ENCODE measurements at places on chromosomes 5 and 9.

- DNase-seq: no peak
Observed at GRCh38 chr9:36100532-36100931, 36.0 kb upstream of the GLIPR2 start.

DNA sequence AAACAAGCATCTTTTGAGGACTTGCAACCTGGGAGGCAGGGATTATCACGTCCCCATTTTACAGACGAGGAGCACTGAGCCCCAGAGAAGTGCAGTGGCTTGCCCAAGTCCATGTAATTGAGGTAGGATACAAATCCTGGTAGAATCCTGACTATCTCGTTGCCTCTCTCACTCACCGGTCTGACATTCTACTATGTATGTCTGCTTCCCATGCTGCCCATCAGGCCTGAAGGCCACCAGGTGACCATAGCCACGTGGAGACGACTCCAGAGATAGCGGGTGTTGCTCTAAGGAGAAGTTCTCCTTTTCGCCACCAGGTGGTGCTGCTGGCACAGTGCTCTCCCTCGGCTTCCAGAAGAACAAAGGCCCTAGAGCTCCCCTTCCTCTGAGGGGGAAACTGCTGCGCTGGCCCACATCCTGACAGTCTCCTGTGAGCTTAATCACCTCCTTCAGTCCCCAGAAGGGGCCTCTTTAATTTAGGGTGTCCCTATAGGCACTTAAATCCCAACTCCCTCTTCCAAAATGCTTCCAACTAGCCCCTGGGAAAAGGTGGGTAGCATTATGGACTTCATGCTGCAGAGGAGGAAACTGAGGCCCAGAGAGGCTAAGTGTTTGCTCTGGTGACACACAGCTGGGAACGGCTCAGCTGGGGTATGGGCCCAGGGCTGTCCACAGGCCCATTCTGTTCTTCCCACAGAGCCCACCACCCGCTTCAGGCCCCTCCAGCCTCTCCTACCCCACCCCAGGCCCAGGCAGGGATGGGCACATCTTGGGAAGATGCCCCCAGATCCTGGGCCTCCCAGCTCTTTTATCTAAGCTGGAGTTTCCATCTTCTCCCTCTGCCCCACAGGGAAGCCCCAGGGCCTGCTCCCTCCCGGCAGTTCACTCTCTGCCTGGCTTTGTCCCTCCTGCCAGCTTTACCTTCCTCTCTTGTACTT lies 6.4 kb downstream of the SLC34A1 start:
- peak; percentile 92 for DNase-seq

DNA sequence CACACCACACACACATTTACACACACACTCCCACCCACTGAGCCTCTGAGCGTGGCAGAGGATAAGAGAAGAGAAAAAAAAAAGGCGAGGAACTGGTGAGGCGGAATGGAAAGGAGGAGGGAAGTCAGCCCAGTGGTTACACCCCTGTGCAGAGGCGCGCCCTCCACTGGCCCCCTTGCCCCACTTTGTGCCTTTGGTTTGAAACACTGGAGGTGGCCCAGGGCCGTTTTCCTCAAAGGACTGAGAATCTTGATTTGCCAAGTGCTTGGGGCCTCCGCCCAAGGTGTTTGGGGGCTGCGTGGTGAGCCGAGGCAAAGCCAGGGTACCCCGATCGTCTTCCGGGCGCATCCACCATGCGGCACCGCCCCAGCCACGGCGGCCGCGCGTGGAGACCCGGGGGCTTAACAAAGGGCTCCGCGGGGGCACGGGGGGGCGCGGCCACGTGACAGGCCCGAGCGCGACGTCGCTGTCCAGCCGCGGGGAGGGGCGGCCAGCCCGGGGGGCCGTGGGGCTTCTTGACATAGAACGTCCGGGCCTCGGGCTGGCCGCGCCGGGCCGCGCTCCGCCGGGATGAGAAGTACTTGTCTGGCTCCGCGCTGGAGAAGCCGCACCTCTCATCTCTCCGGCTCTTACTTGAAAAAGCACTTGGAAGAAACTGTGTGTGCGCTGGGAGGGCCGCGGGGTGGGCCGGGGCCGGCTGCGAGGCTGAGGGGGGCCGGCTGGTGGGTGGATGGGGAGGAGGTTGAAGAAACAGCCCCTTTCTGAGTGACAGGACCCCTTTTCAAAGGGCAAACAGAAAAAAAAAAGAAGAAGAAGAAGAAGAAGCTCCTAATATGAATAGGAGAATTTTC lies 21.0 kb downstream of the NR2F1 start:
- DNase-seq: no peak

- DNase-seq: no peak
Observed at GRCh38 chr9:90841213-90841612, 39.6 kb downstream of the SYK start.

DNA sequence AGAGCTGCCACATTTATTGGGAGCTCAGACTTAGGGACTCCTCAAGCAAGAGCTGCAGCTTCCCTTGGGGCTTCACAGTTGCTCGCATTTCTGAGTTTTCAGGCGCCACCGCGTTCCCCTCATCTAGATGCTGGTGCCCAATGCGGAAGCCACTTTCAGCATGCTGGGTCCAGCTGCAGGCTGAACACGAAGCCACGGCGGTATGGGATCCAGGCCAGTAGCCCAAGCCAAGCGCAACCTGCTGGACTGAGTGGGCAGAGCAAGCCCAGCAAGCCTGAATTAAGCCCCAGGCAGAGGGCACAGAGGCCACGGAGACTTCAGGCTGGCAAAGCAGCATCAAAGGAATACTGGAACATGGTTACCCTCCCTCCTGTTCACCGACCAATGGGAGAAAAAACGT lies 391.5 kb downstream of the HTR1A start:
- DNase-seq: no peak

DNA sequence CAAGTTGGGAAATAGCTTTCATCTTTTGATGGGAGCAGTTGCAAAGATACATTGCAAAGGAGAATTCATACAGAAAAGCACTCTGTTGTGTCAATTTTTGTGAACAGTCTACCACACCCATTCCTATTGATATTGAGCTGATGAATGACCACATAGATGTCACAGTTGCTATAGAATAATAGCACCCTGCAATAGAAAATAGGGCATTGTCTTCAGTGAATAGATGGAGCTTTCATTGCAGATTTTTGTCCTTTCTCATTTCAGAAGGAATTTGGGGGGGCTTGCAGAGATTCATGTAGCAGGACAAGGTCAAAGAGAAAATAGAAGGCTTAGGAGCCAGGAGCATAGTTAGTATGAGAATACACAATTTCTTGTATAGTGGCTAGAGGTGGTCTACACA lies 237.9 kb downstream of the TMEM38B start:
- DNase-seq: no peak

- no peak for DNase-seq
Observed at GRCh38 chr5:2718115-2718514, 33.4 kb downstream of the IRX2 start.

DNA sequence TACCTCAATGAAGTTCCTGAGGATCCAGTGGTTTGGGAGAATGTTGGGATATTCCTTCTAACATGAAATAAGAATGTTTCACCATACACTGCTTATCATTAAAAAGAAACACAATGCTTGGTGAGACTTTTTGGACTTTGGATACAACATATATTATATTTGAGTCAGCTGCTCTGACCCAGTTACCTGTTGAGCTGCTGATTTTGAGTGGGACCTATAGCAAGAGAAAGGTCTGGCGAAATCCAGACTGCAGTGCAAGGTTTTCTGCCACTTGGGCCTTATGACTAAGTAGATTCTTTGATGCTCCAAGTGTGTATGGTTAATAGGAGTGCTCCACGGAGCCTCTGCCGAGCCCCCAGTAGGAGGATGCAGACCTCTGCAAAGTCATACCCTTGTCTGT lies 10.0 kb upstream of the RALGPS1 start:
- no peak for DNase-seq

DNA sequence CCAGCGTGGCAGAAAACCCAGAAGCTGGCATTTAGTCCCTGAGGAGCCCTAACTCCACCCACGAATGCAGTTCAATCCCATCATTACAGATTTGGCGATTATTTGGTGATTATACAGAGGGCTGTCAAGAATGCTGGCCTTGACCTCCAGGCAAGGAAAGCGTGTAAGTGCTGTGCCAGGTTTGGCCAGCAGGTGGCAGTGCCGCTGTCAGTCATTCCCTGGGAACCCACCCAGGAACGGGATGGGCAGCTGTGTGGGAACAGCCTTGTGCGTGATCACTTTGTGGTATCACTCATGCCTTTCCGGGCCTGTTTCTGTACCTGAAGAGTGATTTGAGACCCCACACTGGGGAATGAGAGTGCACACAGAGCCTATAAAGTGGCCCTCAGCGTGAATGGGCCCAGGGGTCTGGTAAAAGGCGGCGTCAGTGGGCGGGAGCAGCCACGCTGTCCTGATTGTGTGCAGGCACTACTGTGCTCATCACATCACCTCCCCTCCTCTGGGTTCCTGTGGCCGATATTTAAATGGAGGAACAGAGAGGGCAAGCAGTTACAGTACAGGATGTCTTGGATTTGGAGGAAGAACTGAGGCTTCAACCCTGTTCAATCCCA lies 215.6 kb downstream of the ROR2 start:
- peak; percentile 84 for DNase-seq

DNA sequence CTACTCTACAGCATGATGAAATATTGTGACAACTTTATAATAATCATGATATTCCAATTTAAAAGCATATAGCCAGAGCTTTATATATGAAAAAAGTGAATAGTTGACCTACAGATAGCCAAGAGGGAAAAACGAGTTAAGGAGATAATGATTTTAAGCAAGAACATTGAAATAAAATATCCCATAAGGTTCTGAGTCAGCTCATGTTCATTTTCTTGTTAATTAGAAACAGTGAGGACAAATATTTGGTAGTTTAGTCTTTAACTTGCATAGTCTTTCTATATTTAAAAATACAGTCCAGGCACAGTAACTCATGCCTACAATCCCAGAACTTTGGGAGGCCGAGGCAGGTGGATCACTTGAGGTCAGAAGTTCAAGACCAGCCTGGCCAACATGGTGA lies 55.8 kb upstream of the CDH6 start:
- no peak for DNase-seq

DNA sequence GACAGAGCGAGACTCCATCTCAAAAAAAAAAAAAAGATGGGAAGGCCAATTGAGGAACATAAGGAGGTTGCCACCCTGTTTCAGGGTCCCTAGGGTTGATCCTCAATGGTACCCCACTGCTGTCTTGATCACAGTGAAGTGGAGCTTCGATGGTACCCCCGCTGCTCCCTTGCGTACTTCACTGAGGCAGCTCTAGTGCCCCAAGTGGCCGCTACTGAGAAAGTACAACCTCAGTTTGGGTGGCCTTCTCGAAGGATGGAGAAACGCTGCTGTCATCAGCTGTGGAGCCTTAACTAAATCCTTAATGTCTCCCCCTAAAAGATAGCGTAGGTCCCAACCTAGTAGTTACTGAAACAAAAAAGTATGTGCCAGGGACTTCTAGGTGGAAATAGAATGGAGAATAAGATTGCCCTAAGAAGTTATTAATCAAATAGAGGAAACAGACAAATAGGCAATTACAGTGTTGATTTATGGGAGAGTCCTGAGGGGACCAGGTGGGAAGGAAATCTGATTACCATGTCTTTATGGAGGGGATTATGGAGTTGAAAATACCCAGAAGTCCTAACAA lies 6.3 kb downstream of the TESK1 start:
- DNase-seq: no peak

- no peak for DNase-seq
Observed at GRCh38 chr9:4097515-4097914, 202.4 kb downstream of the GLIS3 start.

DNA sequence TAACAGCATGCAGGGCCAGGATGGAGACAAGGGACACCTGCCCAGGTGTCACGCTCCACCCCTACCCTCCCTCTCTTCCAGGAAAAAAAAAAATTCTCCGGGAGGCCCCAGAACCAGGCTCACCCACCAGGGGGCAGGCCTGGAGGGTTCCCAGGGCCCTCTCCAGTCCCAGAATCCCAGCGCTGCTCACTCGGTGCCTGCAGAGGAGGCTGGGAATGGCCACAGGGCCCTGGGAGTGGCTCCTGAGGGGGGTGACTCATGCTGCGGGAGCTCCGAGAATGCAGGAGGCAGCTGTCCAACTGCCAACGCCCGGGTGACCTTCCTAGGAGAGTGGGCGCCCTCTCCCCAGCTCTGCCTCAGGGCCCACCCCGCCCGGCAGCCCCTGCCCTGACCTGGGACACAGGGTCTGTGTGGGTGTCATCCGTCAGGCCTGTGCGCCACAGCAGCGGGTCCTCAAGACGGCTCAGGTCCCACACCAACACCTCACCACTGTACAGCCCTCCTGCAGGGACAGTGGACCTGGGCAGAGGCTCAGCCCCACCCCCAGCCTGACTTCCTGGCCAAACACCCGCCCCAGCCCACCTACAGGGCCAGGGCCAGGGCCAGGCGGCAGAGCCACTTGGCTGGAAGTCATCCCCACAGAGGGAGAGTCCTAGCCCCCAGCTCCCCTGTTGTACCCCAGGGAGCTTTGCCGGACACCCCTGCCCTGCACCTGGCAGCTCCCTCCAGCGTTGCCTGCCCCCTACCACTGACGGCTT lies 21.2 kb downstream of the DYNC2I2 start:
- peak; percentile 28 for DNase-seq

DNA sequence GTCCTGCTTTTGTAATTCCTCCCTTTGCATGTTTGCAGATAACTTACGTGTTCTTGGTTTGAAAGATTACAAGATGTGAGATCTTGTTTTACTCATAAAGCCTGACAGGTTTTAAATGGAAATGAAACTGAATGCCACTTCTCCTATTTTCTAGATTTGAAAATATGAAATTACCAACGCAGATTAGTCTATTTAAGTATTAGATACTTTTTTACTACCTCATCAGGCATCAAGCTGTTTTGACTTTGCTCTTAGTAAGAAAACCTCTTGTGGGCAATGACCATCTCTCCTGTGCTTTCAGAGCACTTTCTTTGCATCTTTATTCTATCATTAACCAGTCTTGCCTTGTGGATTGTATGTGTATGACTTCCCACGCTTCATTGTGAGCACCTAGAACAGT lies 3.5 kb downstream of the DMXL1 start:
- peak; percentile 35 for DNase-seq

DNA sequence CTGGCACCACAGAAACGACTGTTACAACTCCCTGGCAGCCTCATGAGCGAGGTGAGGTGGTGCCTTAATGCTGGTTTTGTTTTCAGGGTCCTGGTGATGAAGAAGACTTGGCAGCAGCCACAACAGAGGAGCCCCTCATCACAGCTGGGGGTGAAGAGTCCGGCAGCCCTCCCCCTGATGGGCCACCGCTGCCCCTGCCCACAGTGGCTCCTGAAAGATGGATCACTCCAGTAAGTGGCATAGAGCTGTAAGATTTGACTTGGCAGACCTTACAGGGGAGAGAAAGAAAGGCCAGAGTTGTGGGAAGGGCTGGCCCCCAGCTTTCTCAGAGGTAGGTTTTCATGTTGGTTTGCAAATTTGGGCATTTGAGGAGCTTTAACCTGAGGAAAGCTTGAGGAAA lies 72.2 kb downstream of the COL15A1 start:
- no peak for DNase-seq

Measured in GM13976 (cell line).